ENCODE measurements at places on chromosomes 4 and X.

DNA sequence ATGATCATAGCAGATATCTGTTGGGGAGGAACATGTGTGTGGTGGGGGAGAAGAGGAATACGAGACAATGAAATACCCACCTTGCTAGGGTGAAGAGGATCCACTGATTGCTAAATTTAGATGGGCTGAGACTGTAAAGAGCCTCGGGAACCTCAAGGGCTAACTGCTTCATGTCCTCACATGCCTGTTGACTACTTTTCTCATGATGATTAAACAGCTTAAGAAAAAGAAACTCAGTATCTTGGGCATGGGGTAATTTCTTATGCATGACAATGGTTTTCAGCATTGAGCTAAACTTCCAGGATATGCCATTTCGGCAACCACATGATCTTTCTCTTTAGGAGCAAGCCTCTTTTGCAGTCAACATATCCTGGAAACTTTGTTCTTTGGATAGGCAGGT lies 3.9 kb upstream of the LNX1 start:
- no peak for DNase-seq

- no peak for DNase-seq
Measured at GRCh38 chrX:87409113-87409841, 108.3 kb upstream of the KLHL4 start.

DNA sequence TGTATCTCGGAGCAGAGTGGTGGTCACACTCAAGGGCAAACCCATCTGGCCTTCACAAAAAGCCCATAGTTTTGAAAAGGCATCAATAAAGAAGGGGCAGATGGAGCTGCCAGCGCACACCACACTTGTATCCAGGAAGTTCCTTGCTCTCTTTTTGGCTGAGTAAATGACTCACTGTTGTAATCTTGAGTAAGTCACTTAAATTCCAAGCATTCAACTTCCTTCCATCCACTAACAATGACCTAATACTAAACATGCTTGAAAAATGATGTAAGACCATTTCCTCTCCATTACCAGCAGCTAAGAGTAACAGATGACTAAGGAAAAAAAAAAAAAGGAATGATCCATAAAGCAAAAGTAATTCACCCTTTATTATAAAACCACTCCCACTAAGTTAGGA lies 32.4 kb upstream of the MYOZ2 start:
- DNase-seq = no peak

GRCh38 chr4:158302076-158302866 lies 92.0 kb downstream of the TMEM144 start:
- no peak for DNase-seq

GRCh38 chr4:150814873-150815272 lies 200.2 kb downstream of the LRBA start:
- no peak for DNase-seq

DNA sequence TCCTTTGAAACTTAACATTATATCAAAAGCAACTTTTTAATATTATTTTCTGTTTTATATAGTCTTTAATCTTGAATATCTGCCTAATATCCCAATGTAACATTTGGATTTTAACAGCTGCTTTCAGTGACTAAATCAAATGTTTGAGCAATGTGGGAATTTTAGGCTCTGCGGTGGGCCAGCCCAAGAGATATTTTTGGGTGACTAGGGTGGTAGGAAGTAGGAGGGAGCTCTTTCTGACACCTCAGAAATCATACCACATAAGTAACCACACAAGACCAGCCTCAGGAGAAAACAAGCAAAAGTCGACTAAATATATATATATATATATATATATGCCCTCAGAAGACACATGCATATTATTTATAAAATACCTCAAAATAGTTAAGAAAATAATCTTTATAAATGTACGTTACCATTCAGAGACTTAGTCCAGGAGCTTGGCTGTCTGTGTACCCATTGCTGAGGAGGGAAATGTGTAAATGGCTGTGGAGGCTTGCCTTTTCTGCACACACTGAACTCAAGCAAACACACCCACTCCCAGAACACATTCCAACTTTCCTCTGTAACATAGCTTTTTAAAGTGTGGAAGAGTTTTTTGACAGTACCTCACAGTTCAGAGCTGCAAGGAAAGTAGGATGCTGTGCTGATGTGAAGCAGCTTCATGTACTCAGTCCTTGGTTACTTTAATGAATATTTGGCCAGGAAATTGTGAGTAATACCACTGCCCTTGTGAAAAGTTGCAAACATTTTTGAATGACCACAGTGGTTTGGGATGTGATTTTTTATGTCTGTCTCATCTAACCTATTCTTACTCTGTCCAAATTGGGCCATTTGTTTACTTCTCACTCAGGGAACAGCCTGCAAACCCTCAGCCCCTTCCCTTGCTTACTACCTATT lies at the start of gene RTL3:
Gene RTL3, minus strand, starts transcription at position 484 of the 900 bp plus-strand sequence. CDS start 908 bp downstream, outside the sequence.
- no peak for DNase-seq

GRCh38 chr4:153528705-153529485 lies 62.7 kb downstream of the TMEM131L start:
- no peak for DNase-seq

DNA sequence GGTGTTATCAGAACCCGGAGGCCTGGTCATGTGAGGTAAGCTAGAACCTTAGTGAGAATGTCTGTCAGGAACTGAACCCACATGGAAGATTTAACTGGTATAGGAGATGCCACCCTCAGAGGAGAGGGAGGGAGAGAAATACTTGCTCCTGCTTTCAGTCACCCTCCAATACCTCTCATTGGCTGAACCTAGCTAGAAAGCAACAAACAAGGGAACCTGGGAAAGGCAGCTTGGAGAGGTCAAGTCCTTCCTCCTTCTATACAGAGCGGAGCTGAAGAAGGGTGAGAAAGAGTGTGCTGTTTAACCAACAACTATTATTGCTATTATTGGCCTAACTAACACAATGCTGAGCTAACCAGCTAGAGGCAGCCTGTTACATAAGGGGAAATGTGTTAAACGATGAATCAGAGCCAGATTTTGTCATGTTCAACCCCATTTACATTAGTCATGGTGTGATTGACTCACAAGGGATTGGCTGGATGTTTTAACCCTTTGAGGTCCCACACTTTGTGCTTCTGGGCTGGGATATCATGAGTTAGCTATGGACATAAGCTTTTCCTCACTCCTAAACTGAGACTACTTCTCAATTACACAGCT lies 96.5 kb upstream of the ESX1 start:
- no peak for DNase-seq

DNA sequence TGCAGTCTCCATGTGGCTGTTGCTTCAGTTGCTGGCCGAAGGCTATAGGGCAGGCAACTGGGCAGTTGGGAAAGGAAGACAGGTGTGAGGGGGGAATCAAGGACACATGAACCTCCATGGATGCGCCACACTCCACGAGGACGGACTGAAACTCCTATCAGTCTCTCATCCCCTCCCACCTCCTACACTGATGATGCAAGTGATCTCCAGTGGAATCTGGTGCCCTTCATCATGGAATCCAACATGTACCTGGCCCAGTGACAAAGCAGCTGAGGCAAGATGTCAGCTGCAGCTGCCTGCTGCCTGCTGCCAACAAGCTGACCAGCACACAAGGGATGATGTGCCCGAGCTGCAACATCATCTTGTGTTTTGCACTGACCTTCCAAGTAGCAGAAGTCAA lies 26.0 kb upstream of the MGST2 start:
- no peak for DNase-seq

GRCh38 chr4:94285666-94286065 lies 57.0 kb downstream of the HPGDS start:
- DNase-seq = no peak

- no peak for DNase-seq
Measured at GRCh38 chr4:4696530-4696929, 154.7 kb upstream of the STX18 start.

DNA sequence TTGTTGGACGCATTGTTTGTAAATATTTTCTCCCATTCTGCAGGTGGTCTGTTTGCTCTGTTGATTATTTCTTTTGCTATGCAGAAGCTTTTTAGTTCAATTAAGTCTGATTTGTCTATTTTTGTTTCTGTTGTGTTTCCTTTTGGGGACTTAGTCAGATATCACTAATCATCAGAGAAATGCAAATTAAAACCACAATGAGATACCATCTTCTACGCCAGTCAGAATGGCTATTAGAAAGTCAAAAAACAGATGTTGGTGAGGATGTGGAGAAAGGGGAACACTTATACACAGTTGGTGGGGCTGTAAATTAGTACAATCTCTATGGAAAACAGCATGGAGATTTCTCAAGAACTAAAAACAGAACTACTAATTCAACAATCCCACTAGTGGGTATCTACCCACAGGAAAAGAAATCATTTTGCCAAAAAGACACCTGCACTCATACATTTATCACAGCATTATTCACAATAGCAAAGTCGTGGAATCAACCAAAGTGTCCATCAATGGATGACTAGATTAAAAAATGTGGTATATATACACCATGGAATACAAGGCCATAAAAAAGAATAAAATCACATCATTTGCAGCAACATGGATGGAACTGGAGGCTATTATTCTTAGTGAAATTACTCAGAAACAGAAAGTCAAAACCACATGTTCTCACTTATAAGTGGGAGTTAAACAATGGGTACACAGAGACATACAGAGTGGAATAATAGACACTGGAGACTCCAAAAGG lies 8.1 kb downstream of the COQ2 start:
- no peak for DNase-seq

DNA sequence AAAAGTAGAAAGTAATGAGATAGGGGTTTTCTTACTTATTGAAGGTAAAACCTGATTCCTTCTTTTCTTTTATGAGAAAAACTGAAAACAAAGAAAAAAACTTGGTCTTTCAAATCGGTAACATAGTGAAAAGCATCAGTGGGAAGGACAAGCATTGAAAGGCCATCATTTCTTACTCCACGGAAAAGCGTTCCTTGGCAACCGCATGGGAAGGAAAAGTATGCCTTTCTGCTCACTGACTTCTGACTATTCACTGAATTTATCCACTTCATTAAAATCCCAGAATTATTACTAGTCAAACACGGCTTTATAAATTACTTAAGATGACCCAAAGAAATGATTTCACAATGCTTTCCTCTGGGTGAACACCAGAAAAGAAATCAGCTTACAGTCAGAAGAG lies 646.7 kb downstream of the TLL1 start:
- DNase-seq = no peak

GRCh38 chr4:79886557-79886956 lies 186.5 kb downstream of the ANTXR2 start:
- no peak for DNase-seq

GRCh38 chrX:11899091-11899490 lies 141.1 kb downstream of the MSL3 start:
- no peak for DNase-seq

GRCh38 chr4:14667624-14668151 lies 334.6 kb upstream of the CPEB2 start:
- DNase-seq = no peak

DNA sequence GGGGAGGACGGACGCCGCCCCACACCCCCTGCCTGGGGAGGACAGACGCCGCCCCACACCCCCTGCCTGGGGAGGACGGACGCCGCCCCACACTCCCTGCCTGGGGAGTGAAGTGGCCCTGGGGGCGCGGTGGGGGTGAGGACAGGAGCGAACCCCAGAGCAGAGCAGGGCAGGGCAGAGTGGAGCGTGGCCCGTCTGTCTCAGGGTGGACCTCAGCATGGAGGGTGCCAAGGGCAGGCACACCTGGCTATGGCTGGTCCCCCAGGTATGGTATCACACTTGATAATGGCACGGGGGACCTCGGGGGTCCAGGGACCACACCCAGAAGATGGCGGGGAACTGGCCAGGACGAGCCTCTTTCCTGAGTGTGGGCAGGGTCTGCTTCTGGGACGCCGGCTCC lies 9.6 kb downstream of the LRPAP1 start:
- DNase-seq = no peak

GRCh38 chr4:88005076-88005475 lies 2.4 kb upstream of the PKD2 start:
- DNase-seq = no peak

DNA sequence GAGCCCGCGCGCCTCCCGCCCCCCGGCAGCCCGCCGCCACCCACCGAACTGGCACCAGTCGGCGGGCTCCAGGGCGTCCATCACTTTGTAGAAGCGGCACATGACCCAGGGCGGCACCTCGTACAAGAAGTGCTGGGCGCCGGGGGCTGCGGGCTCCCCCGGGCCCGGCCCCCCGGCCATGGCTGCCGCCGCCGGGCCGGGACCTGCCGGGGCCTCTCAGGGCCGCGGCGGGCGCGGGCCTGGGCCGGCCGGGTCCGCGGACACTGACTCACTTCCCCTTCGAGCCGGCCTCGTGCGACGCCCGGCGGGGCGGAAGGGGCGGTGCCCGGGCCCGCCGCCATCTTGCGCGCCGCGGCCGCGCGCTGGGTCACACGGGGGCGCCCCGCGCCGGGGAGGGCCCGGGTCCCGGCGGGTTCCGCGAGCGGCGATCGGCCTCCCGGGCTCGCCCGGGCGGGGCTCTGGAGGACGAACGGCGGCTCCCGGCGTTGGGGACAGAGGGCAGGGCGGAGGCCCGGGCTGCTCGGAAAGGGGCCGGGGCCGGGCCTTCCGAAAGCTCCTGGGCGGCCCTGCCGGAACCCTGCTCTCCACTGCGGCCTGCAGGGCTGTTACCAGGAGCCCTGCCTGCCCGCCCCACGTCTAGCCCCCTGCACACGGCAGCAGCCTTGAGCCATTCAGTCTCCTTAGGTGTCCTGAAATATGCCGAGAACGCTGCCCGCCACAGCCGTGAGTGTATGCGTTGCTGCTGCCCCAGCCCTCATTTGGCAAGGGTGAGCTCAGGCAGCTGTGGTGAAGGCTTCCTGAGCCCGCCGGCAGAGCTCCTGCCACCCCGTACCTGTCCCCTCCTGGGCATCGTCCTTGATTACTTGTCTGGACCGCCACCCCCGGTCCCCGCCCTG lies at the start of gene IRAK1:
Gene IRAK1, minus strand, starts transcription at position 270 of the 896 bp plus-strand sequence. Its CDS starts 90 bp downstream, at position 180.
- DNase-seq = peak; percentile 57

DNA sequence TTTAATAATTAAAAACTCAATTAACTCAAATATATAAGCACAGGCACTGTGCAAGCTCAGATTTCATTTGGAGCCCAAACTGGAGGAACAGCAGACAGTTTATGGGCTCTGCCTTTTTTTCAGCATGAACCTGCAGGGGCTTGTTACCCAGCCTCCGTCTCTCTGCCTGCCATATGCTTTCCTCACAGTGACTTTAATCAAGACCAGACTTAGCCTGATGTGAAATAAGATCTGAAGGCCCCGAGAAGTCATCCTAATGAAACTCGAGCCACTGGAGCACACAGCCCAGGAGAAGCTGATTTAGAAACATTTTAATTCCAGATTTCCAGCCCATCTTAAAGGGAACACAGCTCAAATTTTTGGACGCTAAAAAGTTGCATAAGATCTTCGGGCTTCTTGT lies 55.6 kb downstream of the SPATA18 start:
- DNase-seq = no peak

Data from activated CD8-positive, alpha-beta memory T cell treated with anti-CD3 and anti-CD28 coated beads, Interleukin-2, amount 10 ng/mL, durations not matched to agents 7 days and 5 days (primary cell).